ENCODE measurements at places on chromosomes 6 and 20.

GRCh38 chr6:46528961-46529750 lies 37.9 kb upstream of the RCAN2 start:
- no peak for DNase-seq

DNA sequence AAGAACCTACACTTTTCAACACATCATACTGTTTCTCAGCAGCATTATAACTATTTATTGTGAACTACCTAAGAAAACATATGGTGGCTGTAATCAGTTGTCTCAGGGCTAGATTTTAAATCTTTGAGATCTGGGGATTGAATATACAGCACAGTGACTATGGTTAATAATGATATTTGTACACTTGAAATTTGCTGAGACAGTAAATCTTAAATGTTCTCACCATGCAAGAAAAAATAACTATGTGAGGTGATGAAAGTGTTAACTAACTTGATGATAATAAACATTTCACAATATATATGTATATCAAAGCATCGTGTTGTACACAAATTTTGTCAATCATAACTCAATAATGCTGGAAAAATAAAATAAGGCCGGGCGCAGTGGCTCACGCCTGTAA lies 113.8 kb downstream of the ATXN1 start:
- DNase-seq = no peak

- no peak for DNase-seq
Observed at GRCh38 chr6:138956244-138956924, 31.7 kb downstream of the REPS1 start.

- DNase-seq = no peak
Observed at GRCh38 chr20:31861135-31861384, 9.3 kb downstream of the DUSP15 start.

DNA sequence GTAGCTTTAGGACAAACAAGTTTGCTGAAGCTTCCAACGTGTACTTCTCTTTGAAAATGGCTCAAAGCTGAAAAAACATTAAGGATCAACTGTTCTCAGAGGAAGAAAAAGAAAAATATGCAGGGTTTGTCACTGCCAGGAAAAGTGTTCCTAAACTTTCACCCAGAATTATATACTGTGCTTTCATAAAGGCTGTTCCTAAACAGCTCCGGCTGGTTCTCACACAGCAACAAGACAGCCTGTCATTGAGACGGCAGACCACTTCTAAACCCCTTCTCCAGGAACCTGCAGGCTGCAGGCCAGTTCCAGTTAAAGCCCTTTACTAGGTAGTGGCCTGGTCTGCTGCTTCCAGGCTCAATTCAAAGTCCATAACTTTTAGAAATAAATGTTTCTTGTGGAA lies 97.4 kb upstream of the SOX4 start:
- no peak for DNase-seq
